ENCODE measurements at places on chromosomes 4 and X. TPM values are rescaled to one million over a fixed set of nuclear protein-coding genes. Genes with fewer than 3 reads are reported as not detected.

The LEF1 gene
- total RNA-seq = 0.41 TPM

The TEC gene
- 1.9 TPM for total RNA-seq

The ARX gene
- not detected for total RNA-seq

The TMPRSS11B gene
- not detected for total RNA-seq

The FAM241A gene
- 7.6 TPM for total RNA-seq

The CCDC110 gene
- 2.0 TPM for total RNA-seq

The TRPC5OS gene
- total RNA-seq = not detected

The PLS3 gene
- 42.7 TPM for total RNA-seq

The TCEAL6 gene
- not detected for total RNA-seq

The SOX3 gene
- not detected for total RNA-seq

The TKTL1 gene
- 11.7 TPM for total RNA-seq

The SMAD1 gene
- 10.1 TPM for total RNA-seq

The IDUA gene
- total RNA-seq = 9.0 TPM

The NXT2 gene
- total RNA-seq = 2.1 TPM

The FANCB gene
- 0.66 TPM for total RNA-seq

The PRDM8 gene
- 0.66 TPM for total RNA-seq

The NBDY gene
- total RNA-seq = 26.5 TPM

The SLC4A4 gene
- 29.8 TPM for total RNA-seq

The SYTL5 gene
- 0.41 TPM for total RNA-seq

The MPP1 gene
- 32.9 TPM for total RNA-seq

The ERCC6L gene
- total RNA-seq = not detected

The DCAF8L2 gene
- not detected for total RNA-seq

The SSX2B gene
- not detected for total RNA-seq

The DUSP21 gene
- not detected for total RNA-seq

The ITGB1BP2 gene
- total RNA-seq = 111 TPM

The EXOC1L gene
- total RNA-seq = not detected

Data from left ventricle myocardium inferior (tissue), 1 donor.